ENCODE measurements at places on chromosomes 3 and 15.

GRCh38 chr3:130991126-130991525 lies 35.5 kb downstream of the ASTE1 start:
- DNase-seq, result no peak

DNA sequence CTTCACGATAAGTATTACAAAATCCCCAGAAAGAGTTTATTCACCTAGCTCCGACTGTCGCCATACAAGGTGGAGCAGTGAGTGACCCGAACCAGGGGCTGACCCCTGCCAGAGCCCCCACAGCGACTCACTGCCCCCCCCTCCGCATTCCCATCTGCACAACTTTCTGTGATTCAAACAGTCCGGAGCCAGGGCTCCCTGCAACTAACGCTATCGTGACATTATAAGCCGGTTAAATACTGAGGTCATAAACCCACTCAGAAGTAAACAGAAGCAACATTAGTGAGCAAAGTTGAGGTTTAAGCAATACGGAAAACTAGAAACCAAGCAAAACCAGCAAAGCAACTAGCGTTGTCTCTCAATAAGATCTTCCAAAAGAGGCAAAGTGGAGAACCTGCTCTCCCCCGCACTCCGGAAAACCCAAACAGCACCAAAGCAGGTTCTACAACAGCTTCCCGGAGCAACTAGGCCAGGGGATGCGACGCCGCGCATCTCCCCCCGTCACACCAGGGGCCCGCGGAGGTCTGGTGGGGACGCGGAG lies 642 bp downstream of the SCAP start:
- no peak for DNase-seq

DNA sequence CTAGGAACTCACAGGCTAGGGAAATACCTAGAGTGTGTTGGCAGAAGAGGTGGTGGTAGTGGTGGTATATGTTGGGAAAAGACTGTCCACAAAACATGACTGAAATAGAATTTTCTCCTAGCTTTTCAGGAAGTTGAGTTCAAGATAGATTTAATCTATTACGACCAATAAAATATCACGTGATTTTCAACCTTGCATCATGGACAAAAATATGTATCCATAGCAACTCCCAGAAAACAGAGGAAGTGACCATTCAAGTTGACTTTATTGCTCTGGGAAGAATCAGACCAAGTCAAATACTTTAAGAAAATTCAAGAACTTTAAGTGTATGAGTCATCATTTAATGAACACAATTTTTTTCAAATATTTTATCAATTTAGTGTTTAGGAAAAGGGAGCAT lies 347.0 kb upstream of the ZNF385D start:
- DNase-seq, result no peak

- DNase-seq, result no peak
Observed at GRCh38 chr3:81451611-81452010, 309.8 kb downstream of the GBE1 start.

- DNase-seq, result no peak
Observed at GRCh38 chr3:46022909-46023785, 4.1 kb downstream of the XCR1 start.

DNA sequence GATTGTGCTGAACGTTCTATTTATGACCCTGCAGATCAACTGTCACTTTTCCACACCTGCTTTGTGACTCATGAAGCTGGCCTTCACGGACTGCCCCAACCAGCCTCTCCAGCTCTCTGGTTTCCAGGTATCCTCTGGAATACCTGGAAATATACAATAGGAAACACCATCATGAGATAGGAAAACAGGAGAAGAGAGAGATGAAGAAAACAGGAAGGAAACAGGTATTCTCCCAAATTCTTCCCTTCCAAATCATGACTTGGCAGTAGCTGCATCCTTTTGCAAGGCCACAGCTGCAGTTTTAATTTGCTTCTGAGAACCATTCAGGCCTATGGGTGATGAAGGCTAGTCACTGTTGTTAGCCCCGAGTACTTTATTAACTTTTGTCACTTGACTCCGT lies 909.1 kb downstream of the EPHA3 start:
- no peak for DNase-seq

DNA sequence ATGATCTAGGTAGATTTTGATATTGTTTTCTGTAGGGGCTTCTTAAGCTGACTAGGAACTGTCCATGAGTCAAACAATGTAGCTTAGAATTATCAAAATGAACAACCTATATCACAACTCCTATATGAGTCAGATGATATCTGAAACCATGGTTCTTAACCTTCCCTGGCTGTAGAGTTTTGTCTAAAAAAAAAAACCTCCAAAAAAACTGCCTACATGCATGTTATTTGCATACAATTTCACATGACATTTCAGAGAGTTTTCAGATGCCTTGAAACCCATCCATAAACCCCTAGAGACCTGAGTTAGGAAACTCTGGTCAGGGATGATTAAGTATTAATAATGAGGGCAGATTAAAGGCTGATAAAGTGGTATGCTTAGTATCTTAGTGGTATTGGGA lies 157.0 kb downstream of the CHST2 start:
- DNase-seq, result no peak

DNA sequence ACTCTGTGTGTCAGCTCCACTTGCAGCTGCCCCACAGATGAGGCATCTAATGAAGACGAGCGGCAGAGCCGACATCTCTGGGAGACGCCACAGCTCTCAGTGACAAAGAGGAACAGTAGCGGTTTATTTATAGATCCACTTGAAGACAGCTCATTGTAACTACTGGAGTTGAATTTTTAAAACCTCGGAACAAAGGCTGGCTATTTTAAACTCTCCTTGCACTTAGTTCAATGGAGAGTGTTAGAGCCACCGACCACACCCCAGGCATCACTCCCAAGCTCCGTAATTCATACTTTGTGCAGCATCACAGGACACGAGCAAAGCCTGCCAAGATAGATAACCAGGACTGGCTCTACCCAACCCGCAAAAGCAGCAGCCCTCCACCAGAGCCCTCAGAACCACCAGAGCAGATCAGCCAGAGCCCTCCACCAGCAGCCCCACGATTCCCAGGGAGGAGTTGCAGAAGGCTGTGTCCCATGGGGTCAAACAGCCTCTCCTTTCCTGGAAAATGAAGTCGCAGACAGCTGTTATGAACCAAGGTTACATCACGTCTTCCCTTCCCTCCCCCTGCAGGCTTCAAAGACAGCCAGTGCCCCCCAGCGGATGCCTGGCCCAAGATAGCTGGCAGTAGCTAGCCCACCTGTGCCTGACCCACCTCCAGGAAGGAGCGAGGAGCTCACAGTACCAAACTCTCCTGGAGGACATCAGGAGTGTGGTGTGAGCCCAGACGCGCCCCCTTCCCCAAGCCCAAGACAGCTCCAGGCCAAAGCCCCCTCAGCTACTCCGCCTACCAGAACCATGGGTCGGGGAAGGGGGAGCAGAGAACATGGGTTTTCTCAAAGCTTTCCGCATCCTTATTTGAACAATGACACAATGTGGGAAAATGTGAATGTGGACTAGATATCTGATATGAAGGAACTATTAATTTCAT lies 45.7 kb downstream of the POC1A start:
- DNase-seq, result no peak

GRCh38 chr15:64951777-64952418 lies 37.8 kb downstream of the SPG21 start:
- no peak for DNase-seq

GRCh38 chr15:33292717-33293307 lies 18.0 kb upstream of the RYR3 start:
- DNase-seq, result no peak

- DNase-seq, result no peak
Observed at GRCh38 chr3:134458406-134458945, 27.3 kb downstream of the ANAPC13 start.

GRCh38 chr3:129610276-129610675 lies 3.8 kb upstream of the PLXND1 start:
- DNase-seq, result no peak

Data from activated naive CD4-positive, alpha-beta T cell treated with anti-CD3 and anti-CD28 coated beads, Interleukin-2, amount 50 U/mL, for 72 hours (primary cell).